ENCODE measurements at places on chromosomes 3 and 15. TPM values are rescaled to one million over a fixed set of nuclear protein-coding genes. Genes with fewer than 3 reads are reported as not detected.

RUVBL1 gene
- 52.5 TPM for polyA plus RNA-seq

SAMD7 gene
- not detected for polyA plus RNA-seq

KY gene
- not detected for polyA plus RNA-seq

CP gene
- polyA plus RNA-seq, result not detected

DUOX2 gene
- polyA plus RNA-seq, result 0.02 TPM

LMLN gene
- 4.4 TPM for polyA plus RNA-seq

TM4SF1 gene
- polyA plus RNA-seq, result 1,407 TPM

ARHGAP11A gene
- 4.6 TPM for polyA plus RNA-seq

SCAP gene
- polyA plus RNA-seq, result 42.9 TPM

TERC gene
- polyA plus RNA-seq, result 2.6 TPM
